Stimulated activated CD8-positive, alpha-beta memory T cell treated with anti-CD3 and anti-CD28 coated beads, Interleukin-15, amount 100 ng/mL, for 24 hours (primary cell): ENCODE measurements at places on chromosomes 5 and 9.

- no peak for DNase-seq
Measured at GRCh38 chr5:78508186-78508765, 140.3 kb downstream of the LHFPL2 start.

DNA sequence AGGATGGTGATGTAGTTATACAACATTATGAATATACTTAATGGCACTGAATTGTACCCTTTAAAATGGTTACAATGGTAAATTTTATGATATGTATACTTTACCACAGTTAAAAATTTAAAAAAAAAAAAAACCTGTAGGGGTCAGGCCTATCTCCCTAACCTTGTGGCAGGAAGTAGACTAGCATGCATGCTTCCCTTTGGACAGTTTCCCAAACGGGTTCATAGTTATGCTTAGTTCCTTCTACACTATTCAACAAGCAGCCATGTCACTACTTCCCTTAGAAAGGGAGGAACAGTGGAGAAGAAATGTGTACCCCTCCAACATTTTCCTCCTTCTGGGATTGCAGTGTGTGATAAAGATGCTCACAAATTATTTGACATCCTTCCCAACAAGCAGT, 32.5 kb downstream of the IDNK start:
- no peak for DNase-seq

DNA sequence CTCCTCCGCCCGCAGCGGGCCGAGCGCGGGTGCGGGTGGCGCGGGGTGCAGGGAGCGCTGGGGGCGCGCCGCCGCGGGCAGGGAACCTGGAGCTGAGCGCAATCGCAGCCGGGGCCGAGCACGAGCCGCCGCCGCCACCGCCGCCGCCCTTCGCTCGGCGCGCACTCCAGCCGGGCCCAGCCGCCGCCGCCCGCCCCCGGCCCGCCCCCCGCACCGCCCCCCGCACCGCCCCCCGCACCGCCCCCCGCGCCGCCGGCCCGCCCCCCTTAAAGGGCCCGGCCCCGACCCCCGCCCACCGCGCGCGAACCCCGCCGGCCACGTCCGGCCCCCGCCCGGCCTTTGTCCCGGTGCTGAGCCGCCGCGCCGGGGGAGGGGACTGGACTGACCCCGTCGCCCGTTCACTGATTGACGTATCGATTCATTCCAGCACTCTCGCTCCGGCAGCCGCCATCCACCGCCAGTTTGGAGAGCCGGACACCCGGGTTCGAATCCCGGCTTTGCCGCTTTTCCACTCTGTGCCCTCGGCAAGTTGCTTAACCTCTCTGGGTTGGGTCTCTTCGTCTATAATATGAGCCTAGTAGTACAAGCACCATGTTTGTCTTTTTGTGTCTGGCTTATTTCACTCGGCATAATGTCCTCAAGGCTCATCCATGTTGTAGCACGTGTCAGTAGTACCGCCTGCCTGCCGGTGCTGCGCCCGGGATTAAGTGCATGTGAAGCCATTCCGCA, at the start of gene SH3PXD2B:
SH3PXD2B (minus strand) TSS at position 168 of the 729 bp plus-strand sequence. CDS start 173 bp downstream, outside the sequence.
- no peak for DNase-seq

GRCh38 chr5:96014395-96014794, 52.7 kb upstream of the ELL2 start:
- no peak for DNase-seq

DNA sequence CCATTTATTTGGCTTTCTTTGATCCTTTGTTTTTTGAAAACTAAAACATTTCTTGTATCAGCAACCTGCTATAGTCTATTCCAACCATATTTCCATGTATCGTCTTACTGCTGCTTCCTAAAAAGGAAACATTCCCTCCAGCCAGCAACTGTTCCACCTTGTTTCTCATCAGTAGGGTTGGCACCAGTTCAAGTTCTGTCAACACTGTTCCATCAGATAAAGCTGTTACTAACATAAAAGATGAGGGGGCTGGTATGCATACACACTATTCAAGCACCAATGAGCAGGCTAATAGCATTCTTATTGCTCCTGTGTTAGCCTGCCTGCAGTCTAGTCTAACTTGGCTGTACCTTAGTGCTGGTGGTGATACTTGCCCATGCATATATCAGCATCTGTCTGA, 178.3 kb downstream of the CWC27 start:
- DNase-seq, result no peak

DNA sequence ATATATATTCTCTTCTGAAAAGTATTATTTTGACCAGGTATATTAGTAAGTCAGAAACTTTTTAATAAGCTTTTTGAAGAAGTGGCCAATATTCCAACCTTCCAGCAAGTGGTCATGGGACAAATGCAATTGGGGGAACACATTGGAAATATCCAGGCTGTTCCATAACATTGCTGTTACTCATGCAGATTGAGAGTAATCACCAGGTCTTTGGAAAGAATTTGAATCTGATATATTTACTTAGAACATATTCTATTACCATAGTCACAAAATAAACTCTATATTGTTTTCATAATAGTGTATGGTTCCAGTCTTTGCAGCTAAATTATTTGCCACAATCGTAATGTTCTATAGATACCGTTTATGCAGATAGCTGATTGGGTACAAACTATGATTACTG, 102.8 kb downstream of the TAF11L14 start:
- DNase-seq, result no peak

GRCh38 chr5:151772846-151773561, 1.2 kb downstream of the G3BP1 start:
- no peak for DNase-seq

- DNase-seq, result no peak
Measured at GRCh38 chr5:143682929-143683386, 129.0 kb upstream of the HMHB1 start.

DNA sequence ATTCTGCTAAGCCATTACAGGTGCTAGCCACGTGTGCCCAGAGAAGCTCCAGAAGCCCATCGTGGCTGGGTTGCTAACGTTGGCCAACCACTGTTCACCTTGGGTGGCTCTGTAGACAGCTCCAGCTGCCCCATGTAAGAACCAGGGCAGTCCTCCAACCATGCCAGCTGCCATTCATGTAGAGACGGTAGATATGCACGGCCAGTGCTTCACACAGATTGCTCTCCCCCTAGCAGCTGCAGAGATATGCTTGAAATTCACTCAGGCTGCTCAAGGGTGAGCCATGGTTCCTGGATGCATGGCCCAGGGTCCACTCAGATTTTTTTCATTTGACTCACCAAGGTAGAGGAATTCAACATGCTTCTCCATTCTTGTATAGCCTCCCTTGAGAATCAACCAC, 31.0 kb downstream of the GADD45G start:
- no peak for DNase-seq

- no peak for DNase-seq
Measured at GRCh38 chr9:86519066-86519615, 164.9 kb upstream of the TUT7 start.

DNA sequence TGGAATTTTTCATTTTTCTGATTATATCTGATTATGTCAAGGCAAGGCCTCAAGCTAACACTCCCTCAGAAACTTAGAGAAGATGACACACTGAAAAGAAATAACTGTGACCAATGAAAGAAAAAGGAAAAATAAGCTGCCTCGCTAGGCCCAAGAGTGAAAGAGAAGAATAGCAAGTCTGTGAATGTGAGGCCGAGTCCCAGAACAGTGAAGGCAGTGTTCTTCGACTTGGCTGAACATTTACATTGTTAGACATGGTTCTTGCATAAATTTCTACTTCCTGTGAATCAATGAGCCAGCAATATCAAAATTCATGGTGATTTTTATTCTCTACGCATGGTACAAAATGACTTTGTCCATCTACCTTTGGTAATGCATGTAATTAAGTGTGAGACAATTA, at the start of gene ATP10B:
ATP10B (minus strand) TSS at position 163 of the 400 bp plus-strand sequence. CDS start 164,137 bp downstream, outside the sequence.
- no peak for DNase-seq
